ENCODE measurements at places on chromosomes 3 and 15.

DNA sequence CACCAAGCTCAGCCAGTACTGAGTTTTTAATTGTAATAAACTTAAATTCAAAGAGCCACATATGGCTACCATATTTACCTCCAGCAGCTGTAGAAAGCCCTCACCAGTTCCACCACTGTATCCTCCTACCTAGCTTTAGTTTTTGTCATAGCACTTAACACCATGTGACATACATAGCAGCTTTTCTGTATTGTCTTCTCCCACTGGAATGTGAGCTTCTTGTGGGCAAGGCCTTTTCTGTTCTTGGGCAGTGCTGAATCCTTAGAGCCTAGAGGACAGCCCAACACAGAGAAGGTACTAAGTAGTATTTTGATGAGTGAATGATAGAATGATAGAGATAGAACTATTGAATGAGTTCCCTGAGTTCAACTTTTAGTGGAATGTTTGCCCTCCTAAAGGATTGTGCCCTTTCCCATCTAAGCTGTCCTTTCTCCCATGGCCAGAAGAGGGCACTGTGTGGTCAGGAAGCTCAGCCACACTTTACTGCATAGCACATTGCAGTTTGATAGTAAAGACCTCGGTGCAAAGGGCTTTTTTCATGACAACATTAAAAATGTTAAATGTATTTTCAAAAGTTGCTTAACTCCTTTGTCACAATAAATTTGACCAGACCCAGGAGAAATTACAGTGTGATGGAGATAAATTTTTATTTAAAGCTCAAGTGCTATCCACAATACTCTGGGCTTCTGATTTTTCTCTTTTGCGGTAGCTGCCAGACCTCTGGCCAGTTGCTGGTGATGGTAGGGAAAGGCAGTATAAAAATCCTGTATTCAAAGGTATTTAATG lies 115.8 kb downstream of the GHSR start:
- no peak for DNase-seq

DNA sequence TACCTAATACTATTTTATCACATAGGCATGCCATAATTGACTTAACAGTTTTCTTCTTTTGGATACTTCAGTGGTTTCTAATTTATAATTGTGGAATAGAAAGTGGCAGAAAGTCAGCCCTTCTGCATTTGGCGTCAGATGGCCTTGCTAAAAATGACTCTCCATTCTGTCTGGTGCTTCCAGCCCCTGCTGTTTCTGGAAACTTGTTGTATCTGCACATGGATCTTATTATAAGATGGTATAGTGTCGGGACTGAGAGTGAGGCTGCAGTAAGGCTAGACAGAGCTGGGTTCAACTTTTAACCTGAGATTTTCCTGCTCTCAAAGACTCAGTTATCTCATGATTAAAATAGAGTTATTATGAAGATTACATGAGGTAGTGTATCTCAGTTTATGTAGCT lies 74.8 kb upstream of the WDR72 start:
- no peak for DNase-seq

GRCh38 chr3:50819882-50820281 lies 145.2 kb downstream of the DOCK3 start:
- no peak for DNase-seq

DNA sequence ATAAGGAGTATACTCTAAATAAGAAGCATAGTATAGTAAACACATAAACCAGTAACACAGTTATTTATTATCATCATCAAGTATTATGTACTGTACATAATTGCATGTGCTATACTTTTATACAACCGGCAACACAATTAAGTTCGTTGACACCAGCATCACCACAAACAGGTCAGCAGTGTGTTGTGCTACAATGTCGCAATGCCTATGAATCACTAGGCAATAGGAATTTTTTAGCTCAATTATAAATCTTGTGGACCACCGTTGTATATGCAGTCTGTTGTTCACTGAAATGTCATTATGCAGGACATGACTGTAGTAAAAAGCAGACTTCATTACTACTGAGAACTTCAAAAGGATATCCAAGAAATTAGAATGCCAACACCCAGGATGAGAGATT lies 177.0 kb downstream of the PDCD6IP start:
- DNase-seq: no peak

- DNase-seq: no peak
Observed at GRCh38 chr15:31606931-31607497, 280.4 kb downstream of the KLF13 start.

DNA sequence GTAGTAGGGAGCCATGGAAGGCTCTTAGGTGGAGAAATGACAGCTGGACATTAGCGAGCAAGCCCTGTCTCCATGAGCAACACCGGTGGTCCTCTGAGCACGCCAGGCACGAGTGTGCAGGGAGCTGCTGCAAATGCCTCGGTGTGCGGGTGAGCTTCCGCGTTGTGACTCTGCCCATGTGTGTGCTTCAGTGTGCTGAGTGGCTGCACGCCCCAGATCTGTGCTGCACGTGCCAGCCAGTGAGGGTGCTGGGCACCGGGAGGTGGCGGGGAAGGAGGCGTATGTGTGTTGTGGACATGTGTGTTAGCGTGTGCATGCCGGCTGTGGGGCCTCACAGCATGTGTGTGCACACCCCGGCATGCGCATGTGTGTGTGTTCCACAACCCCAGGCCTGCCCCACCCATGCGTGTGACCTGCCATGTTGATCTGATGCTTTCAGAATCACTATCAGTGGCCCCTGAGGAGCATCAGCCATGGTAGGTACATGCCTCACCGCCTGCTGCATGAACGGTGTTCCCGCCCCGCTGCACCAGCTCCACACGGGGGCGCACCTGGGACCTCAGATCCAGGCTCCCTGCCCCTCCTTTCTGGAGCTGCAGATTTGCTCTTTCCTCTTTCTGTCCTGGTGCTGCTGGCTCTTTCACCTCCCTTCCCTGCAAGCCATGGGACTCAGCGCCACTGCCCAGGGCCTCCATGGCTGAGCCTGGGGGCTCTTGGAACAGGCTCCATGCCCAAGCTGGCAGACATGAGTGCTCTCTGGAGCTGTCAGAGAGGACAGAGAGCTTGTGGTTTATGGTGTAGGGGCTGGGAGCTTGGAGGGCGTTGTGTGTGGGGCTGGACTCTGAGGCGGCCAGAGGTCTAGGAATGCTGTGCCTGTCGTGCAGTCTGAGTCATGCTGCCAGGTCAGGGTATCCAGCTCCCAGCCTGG lies 169.4 kb downstream of the TBC1D2B start:
- DNase-seq: no peak

DNA sequence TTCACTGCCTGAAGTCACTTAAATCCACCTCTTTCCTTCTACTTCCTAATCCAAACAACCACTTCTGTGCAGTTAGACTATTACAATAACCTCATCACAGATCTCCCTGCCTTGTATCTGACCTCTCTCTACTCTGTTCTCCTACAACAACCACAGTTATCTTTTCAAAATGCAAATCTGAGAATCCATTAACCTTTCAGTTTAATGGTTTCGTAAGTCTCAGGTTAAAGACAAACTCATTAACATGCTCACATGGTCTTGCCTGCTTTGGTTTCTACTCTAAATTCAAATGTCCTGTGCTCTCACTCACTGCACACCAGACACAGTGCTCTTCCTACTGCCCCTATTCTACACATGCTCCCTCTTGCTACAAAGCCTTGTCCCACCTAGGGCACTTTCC lies 406.5 kb upstream of the THBS1 start:
- DNase-seq: no peak

DNA sequence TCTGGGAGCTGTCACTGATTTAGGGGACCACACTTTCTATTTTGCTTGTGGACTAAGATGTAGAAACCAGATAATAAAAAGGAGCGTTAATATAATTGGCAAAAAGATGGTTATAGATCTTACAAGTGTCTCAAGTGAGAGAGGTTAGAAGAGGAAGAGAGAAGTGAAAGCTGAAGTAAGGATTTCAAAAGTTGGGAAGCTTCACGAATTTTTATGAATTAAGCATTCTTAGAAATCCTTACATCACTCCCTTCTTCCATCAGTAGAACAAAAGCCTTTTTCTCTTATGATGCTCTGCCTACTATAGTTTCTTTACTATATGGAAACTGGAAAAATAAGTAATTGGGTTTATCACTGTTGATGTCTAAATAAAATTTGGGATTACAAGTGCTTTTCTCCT lies 146.5 kb downstream of the FNDC3B start:
- no peak for DNase-seq

- no peak for DNase-seq
Observed at GRCh38 chr15:60804986-60805949, 326.3 kb upstream of the ICE2 start.
